Stimulated activated CD4-positive, alpha-beta T cell treated with anti-CD3 and anti-CD28 coated beads, Interleukin-1b, Interleukin-23, amount 100 ng/mL, for 1 hour (primary cell): ENCODE measurements at places on chromosomes 2 and 18.

GRCh38 chr2:158805936-158806335 is 10.8 kb downstream of the DAPL1 start:
- DNase-seq = no peak

DNA sequence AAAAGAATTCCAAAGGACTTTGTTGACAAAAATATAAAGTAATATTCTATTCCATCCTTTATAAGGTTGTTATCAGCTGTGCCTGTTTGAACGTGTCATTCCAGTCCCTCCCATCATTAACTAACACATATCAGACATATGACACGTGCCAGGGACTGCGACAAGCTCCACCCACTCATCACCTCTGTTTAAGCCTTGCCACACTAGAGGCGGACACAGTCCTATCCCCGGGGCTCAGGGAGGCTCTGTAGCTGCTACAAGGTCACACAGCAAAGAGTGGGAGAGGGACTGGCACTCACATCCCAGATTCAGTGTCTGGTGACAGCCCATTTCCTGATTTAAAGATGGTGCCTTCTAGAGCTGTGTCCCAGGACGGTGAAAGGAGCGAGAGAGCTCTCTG is 30.0 kb downstream of the TBC1D8 start:
- no peak for DNase-seq

- no peak for DNase-seq
These were observed 83.2 kb downstream of the LAMA3 start for GRCh38 chr18:23772327-23773024.

DNA sequence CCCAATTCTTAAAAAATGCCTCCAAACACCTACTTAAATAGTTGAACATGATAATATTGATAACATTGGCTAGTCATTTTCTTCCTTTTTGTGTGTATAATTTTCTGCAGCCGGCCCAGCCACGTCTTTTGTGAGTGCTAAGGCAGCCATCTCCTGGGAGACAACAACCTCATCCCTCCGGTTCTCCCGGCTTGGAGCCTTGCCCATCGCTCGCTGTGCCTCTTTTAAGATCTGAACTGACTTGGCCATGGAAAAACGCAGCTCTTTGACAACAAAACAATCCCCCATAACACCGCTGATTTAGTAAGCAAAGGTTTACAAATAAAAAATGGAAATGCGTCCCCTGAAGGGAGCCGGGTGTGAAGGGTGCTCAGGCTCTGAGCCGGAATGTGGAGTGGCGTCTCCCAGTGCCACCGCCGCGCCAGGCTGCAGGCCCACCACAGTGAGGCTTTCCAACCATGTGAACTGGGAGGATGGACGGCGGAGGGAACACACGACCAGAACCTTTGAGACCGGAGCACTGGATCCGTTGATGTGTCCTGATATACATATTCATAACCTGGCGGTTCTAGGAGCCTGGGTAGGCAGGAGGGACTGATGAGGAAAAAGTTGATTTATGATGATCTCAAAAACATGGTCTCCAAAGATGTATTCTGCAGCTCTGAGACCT is 87.4 kb downstream of the SMIM21 start:
- DNase-seq = no peak

DNA sequence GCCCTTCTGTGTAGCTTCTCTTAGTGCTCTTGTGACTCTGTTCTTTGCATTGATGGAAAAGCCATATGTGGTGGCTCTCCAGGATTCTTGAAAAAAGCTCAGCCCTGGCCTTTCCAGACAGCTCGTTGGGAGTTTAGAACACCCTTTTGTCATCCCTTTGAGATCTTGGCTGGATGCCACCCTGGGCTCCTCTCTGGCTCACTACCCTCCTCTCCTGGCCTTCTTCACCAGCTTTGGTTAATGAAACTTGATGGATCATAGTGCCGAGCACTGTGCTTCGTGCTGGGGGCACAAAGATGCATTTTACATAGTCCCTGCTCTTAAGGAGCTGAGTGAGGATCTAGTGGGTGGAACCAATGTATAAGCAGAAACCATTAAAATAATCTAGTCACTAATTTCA is 15.6 kb upstream of the FHOD3 start:
- DNase-seq = no peak

GRCh38 chr18:79727211-79727610 is 47.6 kb downstream of the CTDP1 start:
- DNase-seq = no peak

GRCh38 chr18:68757126-68757525 is 40.8 kb upstream of the CCDC102B start:
- DNase-seq = no peak

- DNase-seq = no peak
These were observed 4.5 kb downstream of the GFPT1 start for GRCh38 chr2:69382547-69382946.

- no peak for DNase-seq
These were observed 5.7 kb downstream of the MCFD2 start for GRCh38 chr2:46909771-46910419.

GRCh38 chr18:48786455-48787202 is 164.1 kb downstream of the SMAD7 start:
- DNase-seq = no peak

- DNase-seq = no peak
These were observed 354.3 kb downstream of the CLIP4 start for GRCh38 chr2:29469516-29469915.

DNA sequence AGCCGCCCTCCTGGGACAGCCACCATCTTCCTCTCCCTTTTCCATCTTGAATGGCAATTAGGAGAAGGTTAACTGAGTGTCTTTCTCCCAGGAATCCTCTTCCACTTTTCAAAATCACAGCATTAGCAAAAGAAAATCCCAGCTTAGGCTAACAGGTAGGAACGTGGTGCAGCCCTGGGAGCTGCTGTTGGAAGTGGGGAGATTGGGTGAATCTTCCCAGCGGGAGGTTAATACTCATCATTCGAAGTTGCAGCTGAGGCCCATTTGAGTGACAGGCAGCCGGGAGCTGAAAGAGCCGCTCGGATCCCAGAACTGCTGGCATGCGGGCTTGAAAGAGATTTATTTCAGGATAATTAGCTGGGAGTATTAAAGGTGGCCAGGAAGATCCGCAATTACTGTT is 306.0 kb downstream of the BCL11A start:
- DNase-seq = no peak

DNA sequence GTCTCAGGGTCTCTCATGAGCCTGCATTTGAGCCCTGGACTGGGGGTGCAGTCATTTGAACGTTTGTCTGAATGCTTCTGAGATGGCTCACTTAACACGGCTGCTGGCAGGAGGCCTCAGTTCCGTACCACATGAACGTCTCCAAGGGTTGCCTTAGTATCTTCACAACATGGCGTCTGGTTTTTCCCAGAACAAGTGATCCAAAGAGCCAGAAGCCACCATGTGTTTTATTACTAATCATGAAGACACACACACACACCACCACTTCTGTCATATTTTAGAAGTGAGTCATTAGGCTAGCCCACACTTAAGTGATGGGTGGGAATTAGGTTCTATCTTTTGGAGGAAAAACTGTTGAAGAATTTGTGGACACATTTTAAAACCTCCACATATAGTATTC is 15.0 kb upstream of the MYO1B start:
- DNase-seq = no peak

- DNase-seq = no peak
These were observed 22.4 kb downstream of the SERPINB12 start for GRCh38 chr18:63564561-63564960.

DNA sequence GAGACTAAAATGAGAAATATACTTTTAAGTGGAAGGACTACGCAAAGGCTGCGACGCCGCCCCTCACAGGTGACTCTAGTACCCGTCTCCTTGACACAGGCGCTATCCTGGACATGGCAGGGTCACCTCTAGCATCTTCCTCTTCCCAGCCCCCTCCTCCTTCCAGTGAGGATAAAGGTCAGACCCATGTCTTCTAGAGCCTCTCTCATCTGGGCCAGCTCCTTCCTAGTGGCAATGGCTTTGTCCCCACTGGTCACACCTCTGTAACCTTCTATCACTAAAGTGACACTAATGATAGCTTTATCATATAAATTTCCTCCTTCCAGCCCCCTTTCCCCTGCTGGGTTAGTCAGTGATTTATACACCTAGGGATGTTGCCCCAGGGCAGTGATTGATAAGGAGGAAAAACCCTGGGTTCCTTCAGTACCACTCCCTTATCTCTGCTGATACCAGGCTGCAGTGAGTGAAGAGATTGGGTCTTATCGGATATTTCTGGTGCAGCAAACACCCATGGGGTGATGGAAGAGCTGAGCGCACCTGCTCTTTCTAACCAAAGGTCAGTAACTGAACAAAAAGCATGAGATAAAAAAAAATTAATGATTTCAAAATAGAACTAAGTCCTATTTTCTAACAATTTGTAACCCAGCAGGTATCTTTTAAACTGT is 62.0 kb upstream of the FZD5 start:
- DNase-seq = no peak

- DNase-seq = no peak
These were observed 54.8 kb downstream of the ABI2 start for GRCh38 chr2:203383038-203383437.

GRCh38 chr2:16624436-16624780 is 41.2 kb downstream of the CYRIA start:
- DNase-seq = no peak

- DNase-seq = no peak
These were observed 67.3 kb downstream of the MYO5B start for GRCh38 chr18:50127516-50128210.

- no peak for DNase-seq
These were observed 34.9 kb upstream of the CTDP1 start for GRCh38 chr18:79644666-79645057.

DNA sequence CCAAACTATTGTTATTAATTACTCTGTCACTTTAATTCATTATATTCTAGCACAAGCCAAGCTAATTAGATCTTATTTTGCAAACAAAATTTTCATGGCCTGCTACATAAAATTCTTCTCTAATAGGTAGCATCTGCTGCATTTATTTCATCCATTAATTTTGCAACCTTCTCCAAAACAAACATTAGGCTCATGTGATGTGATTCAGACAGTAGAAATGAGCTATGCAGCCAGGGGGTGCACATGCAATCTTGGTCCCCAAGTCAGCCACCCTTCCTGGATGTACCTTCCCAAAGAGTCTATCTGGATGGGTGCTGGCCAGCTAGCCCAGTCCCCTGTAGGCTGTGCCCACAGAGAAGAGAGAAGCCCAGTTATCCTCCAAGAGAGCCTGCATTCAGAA is 242.1 kb upstream of the OSR1 start:
- DNase-seq = no peak

DNA sequence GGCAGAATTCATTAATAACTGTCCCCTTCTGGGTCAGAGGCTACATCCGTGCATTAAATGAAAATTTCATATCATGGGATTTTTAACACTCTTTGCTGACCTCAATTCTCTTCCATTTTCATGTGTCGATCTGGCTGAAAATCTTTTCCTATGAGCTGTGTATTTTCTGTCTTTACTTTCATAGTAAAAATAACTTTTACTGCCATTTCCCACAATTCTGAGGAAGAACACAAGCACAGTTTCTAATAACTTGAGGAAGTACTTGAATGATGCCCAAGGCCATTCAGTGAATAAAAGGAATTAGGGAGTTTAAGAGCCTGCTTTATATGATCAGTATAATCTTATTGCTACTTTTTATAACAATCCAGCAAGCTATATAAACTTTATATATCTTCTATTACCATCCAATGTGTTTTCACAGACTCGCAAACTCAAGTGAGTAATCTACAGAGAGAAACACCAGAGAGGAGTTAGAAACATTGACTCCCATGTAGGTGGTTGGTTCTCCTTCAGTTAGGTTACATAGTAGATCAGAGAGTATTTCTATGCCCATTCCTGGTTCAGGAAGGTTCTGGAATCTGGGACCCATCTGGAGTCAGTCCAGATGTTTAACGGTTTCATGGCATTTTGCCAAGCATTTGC is 340.0 kb downstream of the FBXO15 start:
- no peak for DNase-seq

DNA sequence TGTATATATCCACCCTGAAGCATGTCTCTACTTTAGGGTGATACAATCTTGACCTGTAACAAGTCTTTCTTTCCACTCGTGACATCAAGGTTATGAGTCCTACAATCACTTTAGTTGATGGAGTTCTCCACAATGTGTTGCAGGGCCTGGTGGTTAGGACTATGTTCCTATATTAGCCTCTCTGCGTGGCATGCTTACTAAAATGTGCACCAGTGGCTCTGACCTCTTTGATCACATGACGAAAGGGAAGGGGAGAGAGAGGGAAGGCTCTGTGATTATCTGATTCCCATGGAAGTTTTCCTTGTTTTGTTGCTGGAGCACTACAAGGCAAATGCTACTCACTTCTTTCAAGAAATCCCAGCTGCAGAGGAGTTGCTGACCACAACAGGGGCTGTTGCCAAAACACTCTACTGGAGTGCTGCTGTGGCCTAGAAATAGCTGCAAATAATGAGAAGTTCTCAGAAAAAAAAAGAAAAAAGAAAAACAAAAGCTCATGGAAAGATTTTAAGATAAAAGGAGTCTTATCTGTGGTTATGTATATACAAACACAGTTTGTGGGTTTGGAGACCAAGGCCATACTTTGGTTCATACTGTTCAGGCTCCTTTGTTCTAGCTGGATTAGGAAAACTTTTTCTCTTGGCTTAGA is 272.8 kb upstream of the MMADHC start:
- no peak for DNase-seq

GRCh38 chr2:149617476-149617875 is 29.9 kb upstream of the MMADHC start:
- no peak for DNase-seq

DNA sequence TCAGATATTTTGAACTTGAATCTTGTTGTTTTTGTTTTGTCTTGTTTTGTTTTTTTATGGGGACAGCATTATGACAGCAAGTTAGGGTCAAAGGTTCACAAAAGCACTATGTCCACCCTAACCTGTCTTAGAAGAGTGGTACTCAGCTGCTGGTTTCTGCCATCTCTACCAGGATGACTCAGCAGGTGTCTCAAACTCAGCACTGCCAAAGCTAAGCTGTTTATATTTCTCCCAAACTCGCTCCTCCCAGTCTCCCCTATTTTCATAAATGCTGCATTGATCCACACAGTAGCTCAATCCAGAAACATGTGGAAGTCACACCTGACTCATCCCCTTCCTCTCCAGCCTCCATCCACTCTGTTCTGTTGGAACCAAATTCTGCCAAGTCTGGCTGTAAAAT is 134.9 kb downstream of the ZBTB7C start:
- no peak for DNase-seq

- no peak for DNase-seq
These were observed 264.1 kb downstream of the TRIB2 start for GRCh38 chr2:12980817-12981216.

DNA sequence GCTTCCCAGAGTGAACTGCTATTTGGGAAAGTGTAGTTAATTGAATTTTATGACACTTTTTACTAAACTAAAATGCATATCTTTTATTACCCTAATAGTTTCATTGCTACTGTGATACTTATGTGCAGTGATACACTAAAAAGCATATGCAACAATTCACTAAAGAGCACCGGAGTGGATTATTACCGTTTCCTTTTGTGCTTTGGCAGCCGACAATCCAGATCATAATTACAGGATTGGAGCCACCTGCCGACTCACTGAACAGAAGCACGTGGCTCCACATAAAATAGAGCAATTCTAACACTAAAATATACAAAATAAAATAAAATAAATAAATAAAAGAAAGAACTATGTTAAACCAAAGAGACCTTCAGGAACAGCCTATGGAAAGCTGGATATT is 583.4 kb downstream of the NRXN1 start:
- DNase-seq = no peak

- DNase-seq = no peak
These were observed 82.6 kb downstream of the ZNF532 start for GRCh38 chr18:58947136-58947732.

GRCh38 chr2:187544371-187545080 is 9.7 kb downstream of the TFPI start:
- DNase-seq = no peak

- no peak for DNase-seq
These were observed 28.1 kb downstream of the RHOB start for GRCh38 chr2:20474757-20475566.
